ENCODE measurements at places on chromosomes 7 and 10.

DNA sequence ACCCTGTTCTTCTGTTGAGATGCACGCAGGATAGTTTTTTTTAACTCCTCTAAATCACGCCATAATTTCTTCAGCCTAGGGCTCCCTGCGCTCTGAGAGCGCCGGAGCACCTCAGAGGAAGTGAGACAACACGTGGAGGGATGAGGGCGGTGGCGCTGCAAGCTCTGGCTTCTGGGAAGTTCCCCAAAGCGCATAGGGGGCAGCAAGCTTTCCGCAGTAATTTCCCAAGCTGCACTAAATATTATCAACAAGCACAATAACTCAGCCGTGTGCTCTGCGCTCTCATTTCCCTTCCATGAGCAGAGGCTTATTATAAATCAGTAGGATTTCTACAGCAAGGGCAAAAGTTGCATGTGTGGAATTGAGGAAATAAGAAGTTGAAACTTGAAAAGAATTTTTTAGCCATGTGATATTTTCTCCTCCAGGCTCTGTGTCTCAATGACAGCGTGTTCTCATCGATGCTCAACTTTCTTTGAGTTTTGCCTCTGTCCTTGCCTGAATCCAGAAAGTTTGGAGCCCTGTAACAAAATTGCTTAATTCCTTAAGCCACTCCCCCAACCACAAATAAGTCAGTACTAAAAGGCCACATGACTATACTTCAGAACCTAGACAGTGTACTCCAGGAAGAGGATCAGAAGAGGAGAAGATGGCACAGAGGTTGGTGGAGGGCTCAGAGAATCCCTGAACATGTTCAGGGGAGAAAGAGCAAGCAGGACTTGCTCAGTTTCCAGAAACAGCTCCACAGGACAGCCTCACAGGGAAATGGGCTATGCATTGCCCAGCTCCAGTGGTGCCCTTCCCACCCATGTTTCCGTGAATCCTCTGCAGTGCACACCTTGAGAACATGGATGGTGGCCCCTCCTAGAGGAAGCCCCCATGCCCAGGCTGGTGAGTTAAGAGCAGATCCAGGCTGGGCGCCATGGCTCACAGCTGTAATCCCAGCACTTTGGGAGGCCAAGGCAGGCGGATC, 221.5 kb upstream of the GHITM start:
- DNase-seq: peak; percentile 1

DNA sequence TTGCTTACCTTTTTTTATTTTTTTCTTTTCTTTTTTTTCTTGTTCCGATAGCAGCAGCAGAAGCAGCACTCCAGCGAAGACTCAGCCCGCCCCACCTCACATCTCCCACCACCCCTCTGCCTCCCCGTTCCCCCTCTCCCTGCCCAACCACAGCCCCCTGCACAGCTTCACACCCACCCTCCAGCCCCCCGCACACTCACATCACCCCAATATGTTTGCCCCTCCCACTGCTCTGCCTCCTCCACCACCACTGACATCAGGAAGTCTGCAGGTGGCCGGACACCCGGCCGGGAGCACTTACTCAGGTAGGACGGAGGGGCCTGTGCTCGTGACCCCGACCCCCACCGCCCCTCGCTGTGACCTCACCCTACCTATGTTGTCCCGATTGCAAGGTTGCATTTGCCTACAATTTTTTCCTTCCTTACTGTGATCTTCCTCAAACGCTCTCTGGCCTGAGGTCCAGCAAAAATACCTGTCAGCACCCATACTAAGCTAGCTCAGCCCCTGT, 367.2 kb upstream of the GALNT17 start:
- DNase-seq: no peak

GRCh38 chr10:108249940-108250339, 1085.4 kb upstream of the SORCS1 start:
- DNase-seq: no peak

- DNase-seq: no peak
These were observed 30.0 kb upstream of the EIF5AL1 start for GRCh38 chr10:79482304-79482703.

All from LoVo (cell line).